Naive B cell (primary cell): ENCODE measurements at places on chromosomes 16 and 17.

DNA sequence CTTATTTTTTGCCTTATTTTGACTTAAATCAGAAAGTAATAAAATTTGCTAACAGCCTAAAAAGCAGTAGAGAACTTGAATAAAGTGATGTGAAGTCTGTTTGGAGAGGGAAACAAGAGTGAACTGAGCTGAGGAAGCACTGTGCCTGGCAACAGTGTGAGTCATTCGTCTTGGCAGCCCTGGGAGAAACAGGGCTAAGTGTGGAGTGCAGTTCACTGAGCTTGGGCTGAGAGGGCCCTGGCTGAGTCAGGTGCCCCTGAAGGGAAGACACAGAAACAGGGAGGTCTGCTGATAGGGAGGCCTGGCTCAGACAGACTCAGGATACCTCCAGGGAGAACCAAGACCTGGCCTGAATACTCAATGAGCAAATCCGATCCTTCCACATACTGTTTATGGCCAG is 132.1 kb downstream of the HS3ST4 start:
- no peak for DNase-seq

GRCh38 chr17:50902372-50903353 is 36.5 kb upstream of the TOB1 start:
- DNase-seq = no peak

DNA sequence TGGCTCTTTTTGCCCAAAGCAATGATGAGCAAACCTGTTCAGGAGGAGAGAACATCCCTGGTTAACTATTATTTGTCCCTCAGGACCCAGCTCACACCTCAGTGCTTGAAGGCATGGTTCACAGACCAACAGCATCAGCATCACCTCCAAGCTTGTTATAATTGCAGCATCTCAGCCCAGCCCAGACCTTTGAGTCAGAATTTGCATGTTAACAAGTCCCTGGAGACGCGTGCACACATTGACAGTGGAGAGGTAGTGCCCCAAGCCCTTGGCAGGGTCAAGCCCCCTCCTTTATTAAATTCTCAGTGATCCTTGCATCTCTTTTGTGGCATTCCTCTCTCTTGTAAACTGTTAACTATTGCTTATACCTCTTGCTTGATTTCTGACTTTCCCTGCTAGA is 488.6 kb downstream of the HAPSTR1 start:
- no peak for DNase-seq

DNA sequence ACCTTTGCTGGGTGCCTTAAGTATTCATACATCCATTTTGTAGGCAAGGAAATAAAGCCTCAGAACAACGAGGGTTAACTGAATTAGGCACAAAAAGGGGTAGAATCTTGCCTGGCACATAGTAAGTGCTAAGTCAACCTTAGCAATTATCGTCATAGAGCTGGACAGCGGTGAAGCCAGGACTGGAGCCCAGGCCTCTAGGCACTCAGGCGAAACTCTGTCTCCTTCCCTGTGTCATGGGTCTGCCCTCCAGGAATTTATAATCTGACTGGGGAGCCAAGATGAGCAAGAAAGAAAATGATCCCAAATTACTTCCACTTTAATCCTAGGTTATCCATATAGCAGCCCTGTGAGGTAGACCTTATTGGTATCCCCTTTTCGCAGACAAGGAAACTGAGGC is 61.4 kb downstream of the KATNIP start:
- DNase-seq = no peak

- no peak for DNase-seq
Measured at GRCh38 chr17:41588126-41588810, 1.6 kb upstream of the KRT14 start.

- DNase-seq = no peak
Measured at GRCh38 chr17:72135546-72136325, 14.9 kb downstream of the SOX9 start.

DNA sequence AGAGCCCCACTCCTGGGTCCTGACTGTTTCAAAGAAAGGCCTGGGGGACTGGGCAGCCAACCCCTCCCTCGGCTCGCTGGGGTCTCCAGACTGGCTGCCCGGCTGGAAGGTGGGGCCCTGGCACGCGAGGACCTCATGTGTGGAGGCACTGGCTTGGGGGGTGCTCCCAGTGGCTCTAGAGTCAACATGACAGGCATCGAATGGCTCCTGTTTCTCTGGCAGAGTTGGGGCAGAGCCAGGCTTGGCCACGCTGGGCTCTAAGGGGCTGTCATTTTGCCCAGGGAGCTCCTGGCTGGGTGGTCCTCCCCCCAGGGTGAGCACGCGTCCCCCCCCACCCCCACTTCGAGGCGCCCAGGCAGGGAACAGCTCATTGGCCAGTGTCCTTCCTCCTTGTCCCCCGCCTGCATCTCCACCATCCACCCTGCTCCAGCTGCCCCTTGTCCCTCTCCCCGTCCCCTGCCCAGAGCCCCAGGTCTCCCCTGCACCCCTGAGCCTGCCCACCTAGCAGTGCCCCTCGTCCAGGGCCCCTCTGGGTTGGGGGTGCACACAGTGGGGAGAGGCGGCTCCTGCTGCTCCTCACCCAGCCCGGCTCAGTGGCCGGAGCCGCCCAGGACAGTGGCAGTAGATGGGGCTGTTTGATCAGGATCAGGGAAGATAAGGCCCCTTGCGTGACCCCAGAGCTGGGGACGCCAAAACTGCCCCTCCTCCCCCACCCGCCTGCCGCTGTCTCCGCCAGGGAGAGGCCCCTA is 2.7 kb downstream of the GCGR start:
- DNase-seq = no peak

DNA sequence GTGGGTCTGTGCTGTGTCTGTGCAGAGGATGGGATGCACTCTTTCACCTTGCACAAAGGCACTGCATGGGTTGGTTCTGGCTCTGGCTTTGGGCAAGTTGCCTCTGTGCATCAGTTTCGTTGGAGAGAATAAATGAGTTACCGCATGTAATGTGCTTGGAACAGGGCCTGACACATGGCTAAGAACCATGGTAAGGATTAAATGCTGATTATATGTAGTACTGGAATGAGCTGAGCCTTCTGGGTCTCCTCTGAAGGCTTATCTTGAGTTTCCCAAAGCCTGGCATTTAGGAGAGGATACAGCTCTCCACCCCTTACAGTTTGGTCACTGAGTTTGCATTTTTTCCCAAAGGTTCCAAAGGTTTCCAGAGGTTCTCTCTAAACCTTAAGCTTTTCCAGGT is 69.1 kb downstream of the KSR1 start:
- DNase-seq = no peak

DNA sequence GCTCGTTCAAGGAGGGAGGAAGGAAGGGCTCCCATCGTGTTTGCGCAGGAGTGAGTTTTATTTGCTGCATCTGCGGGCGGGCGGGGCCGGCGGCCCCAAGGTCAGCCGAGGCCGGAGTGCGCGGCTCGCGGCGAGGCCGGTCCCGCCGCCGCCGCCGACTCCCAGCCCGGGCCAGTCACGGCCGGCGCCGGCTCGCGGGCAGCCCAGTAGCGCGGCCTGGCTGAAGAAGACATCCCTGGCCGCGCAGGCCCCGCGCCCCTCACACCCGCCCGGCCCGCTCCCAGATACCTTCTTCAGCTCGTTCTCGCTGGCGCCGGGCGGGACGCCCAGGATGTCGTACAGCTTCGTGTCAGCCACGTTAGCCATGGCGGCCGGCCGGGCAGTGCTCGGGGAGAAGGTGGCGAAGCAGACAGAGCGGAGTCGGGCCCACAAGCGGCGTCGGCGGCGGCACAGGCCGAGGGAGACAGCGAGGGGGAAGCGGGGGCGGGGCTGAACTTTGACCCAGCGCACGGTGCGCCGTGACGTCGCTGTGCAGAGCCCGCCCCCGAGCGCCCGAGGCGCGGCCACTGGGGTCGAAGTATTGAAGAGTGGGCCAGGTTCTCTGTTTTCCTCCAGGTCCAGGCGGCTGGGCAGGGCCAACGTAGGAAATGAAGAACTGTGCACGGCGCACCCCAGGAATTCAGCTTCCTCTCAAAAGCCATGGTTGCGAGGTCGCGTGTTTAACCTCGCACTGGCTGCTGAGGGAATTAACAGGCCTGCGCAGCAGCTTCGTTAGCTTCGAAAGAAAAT is at the start of gene DNAJA2:
TSS of gene DNAJA2 (minus strand) at position 468 of the 789 bp plus-strand sequence. CDS start at position 366, 102 bp downstream.
- peak; percentile 91 for DNase-seq

- no peak for DNase-seq
Measured at GRCh38 chr17:9729735-9730420, 61.5 kb downstream of the DHRS7C start.

GRCh38 chr16:26976873-26977272 is 89.9 kb upstream of the C16orf82 start:
- DNase-seq = no peak

- no peak for DNase-seq
Measured at GRCh38 chr17:21165922-21166594, 39.3 kb downstream of the DHRS7B start.

DNA sequence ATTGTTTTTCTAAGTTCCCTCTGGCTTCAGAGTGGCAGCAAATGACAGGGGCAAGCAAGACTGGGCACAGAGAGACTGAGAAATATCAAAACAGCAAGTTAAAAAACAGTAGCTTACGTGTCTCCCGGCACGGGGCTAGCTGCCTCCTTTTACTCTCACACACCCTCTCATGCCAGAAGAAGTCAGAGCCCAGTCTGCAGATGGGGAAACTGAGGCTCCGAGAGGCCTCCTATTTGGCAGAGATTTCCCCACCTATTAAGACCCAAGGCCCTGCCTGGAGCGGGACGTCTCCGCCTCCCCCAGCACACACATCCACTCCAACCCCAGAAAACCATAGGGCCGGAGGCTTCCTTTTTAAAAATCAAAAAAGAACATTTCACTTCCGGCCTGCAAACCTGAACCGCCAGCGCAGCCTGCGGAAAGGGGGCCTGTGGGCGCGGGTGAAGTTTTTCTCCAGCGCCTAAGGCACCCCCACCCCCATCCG is 832 bp downstream of the CARHSP1 start:
- peak; percentile 65 for DNase-seq

- DNase-seq = no peak
Measured at GRCh38 chr17:73410586-73411312, 98.9 kb upstream of the CDC42EP4 start.

- no peak for DNase-seq
Measured at GRCh38 chr17:46178550-46179214, 14.5 kb downstream of the KANSL1 start.

DNA sequence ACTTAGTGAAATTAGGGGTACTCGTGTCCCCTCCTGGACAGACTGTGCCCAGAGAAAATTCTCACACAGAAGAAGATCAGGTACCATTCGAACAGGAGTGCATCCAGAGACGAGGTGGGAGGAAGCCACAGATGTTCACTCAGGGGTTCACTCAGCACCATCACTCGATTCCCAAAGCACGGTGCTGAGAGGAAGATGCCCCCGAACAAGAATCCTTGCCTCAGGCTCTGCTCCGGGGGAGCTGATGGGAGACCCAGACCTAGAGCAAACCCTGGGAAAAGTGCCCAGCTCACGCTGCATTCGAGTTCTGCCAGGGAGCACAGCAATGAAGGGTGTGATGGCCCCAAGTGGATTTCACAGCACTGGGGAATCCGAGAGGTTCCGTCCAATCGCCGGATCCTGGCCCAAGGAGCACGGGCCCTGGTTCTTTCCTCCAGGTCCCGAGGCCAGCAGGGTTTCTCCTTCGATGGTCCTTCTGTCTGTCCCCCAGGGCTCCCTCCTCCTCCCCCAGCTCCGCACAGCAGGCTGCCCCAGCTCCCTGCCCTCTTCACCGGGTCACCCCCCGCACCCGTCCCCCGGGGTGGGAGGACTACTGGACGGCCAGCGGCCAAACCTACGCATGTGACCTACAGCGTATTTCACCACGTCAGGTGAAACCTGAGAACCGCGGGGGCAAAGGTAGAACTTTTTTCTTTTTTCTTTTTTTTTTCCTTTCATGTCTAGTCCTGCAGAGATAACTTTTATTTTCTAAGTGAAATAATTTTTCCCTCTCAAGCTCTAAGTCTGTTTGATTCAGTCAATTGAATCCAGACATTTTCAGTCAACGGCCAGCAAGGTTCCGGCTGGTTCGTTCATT is 10.2 kb upstream of the UBE2I start:
- no peak for DNase-seq

DNA sequence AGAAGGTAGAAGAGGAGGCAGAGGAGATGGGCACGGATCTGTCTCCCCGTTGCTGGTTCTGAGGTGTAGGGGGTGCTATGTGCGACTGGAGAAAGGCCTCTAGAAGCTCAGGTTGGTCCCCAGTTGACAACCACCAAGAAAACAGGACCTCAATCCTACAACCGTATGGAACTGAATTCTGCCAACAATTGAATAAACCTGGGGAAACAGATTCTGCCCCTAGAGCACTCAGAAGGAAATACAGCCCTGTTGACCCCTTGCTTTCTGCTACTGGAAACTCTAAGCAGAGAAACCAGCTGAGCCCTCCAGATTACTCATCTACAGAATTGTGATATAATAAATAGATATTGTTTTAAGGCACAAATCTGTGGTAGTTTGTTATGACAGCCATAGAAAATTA is 313.0 kb upstream of the GOT2 start:
- DNase-seq = no peak

- DNase-seq = no peak
Measured at GRCh38 chr17:82296511-82297279, 20.7 kb downstream of the CD7 start.

DNA sequence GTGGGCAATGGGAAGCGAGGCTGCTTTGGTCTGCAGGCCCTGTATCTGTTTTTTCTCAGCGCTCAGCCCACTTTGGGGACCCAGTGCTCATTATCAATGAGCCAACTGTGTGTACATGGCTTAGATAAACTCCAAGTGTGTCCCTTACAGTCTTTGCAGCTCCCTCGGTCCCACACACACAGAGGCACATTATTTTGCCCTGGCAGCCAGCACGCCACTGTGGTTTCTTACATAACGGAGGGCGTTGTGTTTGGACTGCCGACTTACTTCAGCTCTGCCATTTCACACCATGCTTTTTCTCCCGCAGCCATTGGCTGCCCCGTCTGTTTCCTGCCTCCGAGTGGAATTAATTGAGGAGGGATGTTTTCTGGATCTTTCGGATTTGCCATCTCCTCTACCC is 56.5 kb upstream of the CLEC18A start:
- no peak for DNase-seq

DNA sequence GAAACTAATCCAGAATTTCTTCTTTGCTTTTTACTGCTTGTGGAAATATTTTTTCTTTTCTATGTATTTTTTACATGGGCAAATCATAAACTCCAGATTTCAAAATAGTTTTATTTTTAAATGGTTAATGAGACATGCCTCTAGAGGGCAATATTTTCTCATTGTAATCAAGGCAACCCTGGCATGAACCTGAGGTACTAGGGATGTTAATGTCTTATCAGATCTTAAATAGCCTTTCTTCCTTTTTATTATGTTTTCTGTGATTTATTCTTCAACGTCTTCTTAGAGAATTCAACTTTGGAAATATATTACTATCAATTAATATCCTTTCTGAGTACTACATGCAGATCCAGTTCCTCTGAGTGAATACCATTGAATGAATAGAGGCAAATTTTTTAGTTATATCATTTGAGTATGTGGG is 324.7 kb downstream of the BCAS3 start:
- DNase-seq = peak; percentile 15

- DNase-seq = no peak
Measured at GRCh38 chr16:3838600-3839401, 41.7 kb downstream of the CREBBP start.

- no peak for DNase-seq
Measured at GRCh38 chr17:7497228-7497627, 13.1 kb downstream of the POLR2A start.

GRCh38 chr17:16027708-16028584 is 28.3 kb downstream of the TTC19 start:
- no peak for DNase-seq
